ENCODE measurements at places on chromosomes 7 and 10.

DNA sequence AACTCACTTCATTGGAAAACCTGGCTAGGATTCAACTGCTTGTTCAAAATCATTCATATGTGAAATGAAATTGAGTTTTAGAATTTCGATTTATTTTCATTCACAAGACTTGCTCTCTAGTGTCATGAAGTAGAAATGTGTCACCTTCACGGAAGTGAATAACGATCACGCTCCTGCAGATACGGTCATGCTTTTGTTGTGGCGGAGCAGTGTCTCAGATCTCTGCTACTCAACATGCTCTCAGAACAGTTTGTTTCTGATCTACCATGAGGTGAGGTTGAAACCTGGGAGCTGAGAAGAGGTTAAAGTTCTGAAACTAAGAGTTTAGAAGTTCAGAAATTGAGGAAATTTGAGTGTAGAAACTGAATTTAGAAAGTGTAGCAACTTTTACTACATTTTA, 13.8 kb upstream of the PITRM1 start:
- DNase-seq = no peak

DNA sequence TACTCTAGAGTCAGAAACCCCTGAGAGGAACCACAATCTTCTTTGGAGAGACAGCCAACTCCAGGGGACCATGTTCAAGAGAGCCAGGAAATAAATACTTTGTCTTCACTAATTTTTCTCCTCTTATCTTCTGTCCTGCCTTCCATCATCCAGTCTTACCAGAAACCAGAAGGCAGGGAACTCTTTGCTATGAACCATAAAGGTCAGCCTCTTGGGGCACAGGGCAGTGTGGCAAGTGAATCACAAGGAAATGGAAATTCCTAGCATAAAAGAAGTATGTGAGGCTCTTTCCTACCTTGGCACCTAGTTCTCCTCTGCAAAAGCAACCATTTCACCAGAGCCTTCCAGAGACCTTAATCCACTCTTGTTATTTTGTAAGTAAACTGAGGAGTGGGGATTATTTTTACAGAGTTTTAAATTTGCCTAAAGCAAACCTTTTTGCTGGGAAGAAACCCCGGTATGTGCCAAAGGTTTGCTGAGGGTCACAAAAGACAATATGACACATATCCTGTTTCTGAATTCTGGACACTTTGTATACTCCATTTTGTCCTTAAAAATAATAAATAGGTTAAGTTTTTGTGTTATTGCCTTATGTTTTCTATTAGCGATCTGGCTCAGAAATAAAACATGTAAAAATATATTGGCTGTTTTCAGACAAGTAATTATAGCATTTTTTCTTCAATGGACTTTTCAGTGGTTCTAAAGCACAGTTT, 87.1 kb downstream of the ADAM22 start:
- DNase-seq = no peak

- no peak for DNase-seq
Observed at GRCh38 chr7:75795831-75796285, 17.7 kb downstream of the CCL24 start.

- no peak for DNase-seq
Observed at GRCh38 chr7:156172638-156173037, 360.4 kb upstream of the SHH start.

GRCh38 chr7:98240961-98241673, 10.9 kb downstream of the TECPR1 start:
- DNase-seq = no peak

GRCh38 chr7:66502230-66503035, 126.2 kb upstream of the KCTD7 start:
- DNase-seq = no peak

GRCh38 chr10:99888622-99889021, 106.2 kb downstream of the ABCC2 start:
- DNase-seq = no peak

DNA sequence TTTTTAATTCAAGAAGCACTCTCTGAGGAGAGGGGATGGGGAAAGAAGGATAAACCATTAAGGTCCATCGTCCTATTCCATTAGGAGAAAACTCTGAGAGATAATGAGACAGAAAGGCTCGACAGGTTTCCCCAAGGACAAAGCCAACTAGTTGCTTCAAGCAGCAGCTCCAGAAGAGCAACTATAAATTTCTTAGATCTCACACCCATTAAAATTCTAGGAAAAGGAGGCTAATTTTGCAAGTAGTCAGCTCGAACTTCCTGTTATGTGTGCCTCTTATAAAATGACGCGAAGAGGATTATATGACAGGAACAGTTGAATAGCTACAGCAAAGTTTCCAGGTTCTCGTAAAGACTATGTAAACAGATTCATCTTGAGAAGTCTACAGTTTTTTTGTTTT, 52.0 kb upstream of the ST8SIA6 start:
- no peak for DNase-seq

All from central memory CD8-positive, alpha-beta T cell (primary cell).